ENCODE measurements at places on chromosomes 11 and 22.
A peak's percentile ranks its signal among the peaks of the same experiment; 100 is the strongest.

DNA sequence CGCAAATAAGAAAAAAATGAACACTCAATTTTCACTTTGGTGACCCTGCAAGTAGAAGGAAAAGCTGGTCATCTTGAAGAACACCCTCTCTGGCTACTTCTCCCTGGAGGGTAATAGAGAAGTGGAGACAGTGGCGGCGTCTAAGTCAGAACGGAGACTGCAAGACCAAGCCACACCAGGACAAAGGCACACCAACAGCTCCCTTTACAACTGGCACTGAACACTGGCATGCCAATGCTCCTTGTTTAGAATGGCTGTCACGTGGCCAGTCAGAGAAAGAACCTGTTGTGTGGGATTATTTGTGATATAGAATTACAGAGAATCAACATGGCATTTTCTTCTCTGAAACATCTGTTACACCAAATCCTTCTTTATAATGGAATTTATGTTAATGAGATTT, 61.3 kb upstream of the YPEL1 start:
- DNase-seq = no peak

DNA sequence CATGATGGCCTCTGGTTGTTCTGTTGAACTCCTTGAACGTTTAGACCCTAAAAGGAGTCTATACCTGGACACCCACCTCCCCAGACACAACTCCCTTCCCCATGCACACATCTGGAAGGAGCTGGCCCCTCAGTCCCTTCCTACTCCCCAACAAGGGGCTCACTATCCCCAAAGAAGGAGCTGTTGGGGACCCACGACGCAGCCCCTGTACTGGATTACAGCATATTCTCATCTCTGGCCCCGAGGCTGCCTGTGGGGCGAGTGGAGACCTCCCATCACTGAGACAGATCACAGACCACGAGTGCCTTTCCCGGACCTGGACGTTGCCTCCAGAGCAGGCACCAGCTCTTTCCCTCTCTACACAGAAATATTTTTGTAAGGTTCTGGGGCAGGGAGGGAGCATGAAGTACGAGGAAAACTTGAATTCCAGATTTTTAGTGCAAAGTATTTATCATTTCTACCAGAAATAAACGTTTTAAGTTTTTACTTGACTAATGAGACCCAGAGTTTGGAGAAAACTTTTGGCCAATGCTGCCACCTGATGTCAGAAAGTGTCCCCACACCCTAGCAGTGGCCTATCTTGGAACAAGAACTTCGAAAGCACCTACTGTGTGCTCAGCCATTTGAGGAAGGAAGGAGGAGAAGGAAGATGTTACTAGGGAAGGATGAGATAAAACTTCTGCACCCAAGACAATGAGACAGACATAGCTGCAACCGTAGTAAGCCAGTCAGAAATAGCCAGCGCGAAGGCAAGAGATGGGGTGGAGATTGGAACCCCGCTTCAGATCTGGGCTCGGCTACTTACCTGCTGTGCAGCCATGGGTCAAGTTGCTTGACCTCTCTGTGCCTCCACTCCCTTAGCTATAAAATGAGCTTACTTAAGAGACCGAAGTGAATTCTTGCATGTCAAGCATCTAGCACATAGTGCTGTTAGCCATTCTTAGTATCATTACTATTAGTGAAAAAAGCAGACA, 10.2 kb upstream of the POU2F3 start:
- DNase-seq = peak; percentile 52

DNA sequence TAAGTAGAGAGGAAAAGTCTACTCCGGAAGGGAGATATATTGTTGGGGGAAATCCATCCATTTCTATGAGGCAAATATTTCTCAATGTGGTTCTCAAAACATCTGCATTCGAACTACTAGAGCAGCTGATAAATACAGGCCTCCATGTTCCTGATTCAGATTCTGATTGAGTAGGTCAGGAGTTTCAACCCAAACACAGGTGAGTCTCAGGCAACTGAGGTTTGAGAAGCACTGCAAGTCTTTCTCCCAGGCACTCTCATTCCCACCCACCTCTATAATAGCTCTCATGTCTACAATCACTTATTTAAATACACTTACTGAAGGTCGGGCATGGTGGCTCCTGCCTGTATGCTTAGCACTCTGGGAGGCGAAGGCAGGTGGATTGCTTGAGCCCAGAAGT, 14.7 kb upstream of the ASPHD2 start:
- DNase-seq = no peak

GRCh38 chr11:78656984-78657383, 82.3 kb upstream of the NARS2 start:
- DNase-seq = no peak

GRCh38 chr11:44905131-44905866, 45.4 kb downstream of the TP53I11 start:
- no peak for DNase-seq

All from cardiac fibroblast (primary cell).